ENCODE measurements at places on chromosomes 16 and 17.

GRCh38 chr16:23979982-23980381 is 144.2 kb downstream of the PRKCB start:
- no peak for DNase-seq

- no peak for DNase-seq
Measured at GRCh38 chr17:52515927-52516326, 357.4 kb upstream of the CA10 start.

DNA sequence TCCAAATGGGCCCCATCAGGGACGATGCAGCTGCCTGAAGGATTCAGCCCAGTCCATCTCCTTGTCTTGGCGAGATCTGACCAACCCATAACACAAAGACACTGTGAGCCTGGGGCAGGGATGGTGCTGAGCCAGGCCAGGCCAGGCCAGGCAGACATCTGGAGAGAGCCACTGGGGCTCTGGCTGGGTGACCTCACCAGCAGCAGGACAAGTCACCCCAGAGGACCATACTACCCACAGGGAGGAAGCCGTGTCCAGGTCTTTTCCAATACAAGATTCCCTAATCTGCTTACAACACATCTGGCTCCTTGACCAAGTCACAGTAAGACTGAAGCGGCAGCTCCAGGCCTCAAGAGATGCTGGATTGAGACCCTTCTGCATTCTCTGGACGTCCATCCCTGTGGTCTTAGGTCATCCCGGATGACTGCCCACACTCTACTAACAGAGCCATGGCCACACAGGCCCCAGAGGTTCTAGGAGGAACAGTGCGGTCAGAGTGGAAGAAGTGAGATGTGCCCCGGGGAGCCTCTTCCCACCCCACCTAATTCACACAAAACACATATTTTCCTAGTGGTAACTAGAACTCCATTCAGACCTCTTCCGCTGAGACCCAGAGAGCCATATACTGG is 81.8 kb upstream of the RCVRN start:
- no peak for DNase-seq

DNA sequence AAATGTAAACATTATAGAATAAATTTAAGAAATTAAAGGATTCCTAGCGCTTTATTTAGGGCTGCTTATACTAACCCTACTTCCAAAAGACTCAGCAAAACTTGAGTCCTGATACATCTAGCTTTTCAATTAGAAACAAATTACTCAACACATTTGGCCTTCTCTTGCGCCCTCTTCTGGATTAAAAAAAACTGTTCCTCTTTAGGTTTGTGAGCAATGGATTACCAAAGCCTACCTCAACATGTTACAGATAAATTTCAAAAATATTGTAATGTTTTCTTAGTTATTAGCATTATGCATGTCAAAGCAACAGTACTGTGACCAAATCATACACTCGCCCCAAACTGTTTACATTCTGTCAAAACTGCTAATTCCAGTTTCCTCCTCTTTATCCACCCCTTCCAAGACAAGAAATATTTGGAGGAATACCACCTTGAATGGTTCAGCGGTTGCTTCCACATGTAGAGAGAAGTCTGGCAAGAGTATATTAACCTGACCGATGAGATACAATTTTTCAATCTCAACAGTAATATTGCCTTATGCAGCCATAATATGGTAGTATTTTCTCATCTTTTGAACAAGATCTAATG is 2.7 kb downstream of the NUFIP2 start:
- no peak for DNase-seq

DNA sequence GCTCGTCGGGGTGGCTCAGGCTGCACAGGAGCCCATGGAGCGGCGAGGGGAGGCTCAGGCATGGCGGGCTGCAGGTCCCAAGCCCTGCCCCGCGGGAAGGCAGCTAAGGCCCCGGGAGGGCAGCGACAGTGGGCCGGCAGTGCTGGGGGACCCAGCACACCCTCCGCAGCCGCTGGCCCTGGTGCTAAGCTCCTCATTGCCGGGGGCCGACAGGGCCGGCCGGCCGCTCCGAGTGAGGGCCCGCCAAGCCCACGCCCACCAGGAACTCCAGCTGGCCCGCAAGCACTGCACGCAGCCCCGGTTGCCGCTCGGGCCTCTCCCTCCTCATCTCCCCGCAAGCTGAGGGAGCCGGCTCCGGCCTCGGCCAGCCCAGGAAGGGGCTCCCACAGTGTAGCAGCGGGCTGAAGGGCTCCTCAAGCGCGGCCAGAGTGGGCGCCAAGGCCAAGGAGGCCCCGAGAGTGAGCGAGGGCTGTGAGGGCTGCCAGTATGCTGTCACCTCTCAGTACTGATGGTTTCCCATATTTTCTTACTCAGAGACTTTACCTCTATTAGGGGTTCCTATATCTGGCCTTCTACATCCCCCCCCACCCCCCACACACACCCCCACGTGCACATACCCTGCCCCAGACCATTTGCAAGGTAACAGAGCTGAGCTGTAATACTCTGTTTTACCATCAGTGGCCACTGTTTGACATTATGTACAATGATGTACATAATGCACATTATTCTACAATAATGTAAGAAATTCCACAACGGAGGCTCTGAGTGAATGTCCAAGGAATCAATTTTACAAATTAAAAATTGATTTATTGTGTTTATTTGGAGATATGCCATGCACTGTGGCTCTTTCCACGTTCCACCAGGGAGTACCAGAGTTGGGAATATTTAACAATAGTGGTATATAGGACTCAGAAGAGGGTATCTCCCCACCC is 3.7 kb upstream of the VAT1L start:
- no peak for DNase-seq

GRCh38 chr17:17149520-17150447 is 56.3 kb downstream of the PLD6 start:
- DNase-seq: no peak

- no peak for DNase-seq
Measured at GRCh38 chr16:16018705-16019104, 69.3 kb downstream of the ABCC1 start.

- no peak for DNase-seq
Measured at GRCh38 chr16:8512941-8513624, 77.2 kb downstream of the TMEM114 start.

- no peak for DNase-seq
Measured at GRCh38 chr16:30723725-30724355, 24.4 kb upstream of the PHKG2 start.

DNA sequence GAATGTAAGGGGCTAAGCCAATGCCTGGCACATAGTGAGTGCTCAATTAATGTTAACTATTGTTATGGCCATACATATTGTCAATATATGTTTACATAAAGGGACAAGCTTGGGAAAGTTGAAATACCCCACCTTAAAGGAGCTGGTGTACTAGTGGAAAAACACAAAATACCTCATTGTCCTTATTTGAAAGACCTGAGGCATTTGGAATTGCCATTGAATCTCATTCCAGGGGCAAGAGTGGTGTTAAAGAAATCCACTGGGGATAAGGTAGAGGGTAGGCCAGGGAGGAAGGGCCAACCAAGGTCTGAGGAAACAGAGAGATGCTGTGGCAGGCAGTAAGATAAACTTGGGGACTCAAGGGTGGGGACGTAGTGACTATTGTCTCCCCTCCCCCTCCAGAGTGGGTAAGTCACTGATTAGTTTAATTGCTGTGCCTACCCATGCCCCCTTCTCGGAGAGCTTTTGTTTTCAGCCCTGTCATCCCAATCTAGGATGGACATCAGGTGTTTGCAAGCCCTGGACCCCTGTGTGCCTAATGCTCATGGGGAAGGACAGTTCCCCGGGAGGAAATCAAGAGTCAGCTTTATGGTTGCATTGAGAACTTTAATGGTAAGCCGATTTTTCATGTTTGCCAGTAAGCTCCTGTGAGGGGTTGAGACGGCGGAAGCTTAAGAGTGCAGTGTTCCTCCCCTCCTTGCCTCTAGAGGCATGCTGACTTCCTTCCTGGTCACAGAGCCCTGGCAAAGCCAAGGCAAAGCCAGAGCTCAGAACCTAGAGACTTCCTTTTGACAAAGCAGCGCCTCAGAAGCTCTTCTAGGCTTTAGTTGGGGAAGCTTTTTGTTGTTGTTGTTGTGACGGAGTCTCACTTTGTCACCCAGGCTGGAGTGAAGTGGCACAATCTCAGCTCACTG is 2.5 kb upstream of the HEATR9 start:
- DNase-seq: no peak

DNA sequence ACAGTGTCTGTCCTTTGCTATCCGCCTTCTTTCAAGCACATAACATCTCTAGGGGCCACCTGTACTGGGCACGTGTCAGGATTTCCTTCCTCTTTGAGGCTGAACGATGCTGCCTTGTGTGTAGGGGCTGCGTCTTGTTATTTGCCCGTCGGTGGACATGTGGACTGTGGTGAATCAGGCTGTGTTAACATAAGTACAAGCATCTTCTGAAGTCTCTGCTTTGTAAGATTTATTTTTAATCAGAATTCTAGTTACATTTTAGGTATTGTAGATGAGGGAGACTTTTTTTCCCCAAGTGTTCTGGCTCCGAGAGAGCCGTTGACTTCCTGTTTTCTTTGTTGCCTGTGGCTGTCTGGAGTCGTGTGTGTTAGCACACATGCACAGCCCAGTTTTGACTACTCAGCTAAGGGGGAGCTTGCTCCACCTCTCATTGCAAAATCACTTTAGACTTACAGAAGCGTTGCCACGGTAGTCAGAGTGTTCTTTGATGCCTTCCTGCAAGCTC is 26.1 kb downstream of the SPG7 start:
- no peak for DNase-seq

- DNase-seq: no peak
Measured at GRCh38 chr17:60066576-60066975, 12.1 kb downstream of the HEATR6 start.

- DNase-seq: peak; percentile 30
Measured at GRCh38 chr17:52106638-52107261, 51.8 kb downstream of the CA10 start.

GRCh38 chr17:16491703-16492612 is at the start of gene LRRC75A:
TSS of gene LRRC75A (minus strand) at chr17:16492193. CDS start at chr17:16491990, 203 bp downstream.
- DNase-seq: peak; percentile 34

GRCh38 chr16:9259914-9260608 is 168.6 kb downstream of the HAPSTR1 start:
- no peak for DNase-seq

GRCh38 chr17:78337244-78338109 is 22.4 kb downstream of the SOCS3 start:
- DNase-seq: no peak

- DNase-seq: no peak
Measured at GRCh38 chr16:73565263-73565662, 517.3 kb upstream of the ZFHX3 start.

DNA sequence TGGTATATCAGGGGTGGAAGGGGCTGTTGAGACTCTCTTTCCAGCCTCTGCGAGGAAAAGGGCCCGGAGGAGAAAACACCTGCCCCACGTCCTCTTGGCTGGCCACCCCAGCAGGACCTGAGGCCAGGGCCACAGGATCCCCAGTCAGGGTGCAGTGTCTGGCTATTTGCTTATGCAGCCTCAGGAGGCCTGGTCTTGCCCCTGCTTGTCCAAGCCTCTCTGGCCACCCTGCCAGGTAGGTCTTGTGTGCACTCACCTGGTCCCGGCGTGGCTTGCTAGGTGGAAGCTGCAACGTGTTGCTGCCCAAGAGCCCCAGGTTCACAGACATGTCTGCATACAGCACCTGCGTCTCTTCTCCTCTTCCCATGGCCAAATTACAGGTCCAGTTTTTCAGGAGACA is 549 bp downstream of the TMEM238L start:
- DNase-seq: no peak

- no peak for DNase-seq
Measured at GRCh38 chr17:6323626-6324356, 111.1 kb downstream of the AIPL1 start.

- no peak for DNase-seq
Measured at GRCh38 chr16:25625620-25626019, 66.1 kb upstream of the HS3ST4 start.

DNA sequence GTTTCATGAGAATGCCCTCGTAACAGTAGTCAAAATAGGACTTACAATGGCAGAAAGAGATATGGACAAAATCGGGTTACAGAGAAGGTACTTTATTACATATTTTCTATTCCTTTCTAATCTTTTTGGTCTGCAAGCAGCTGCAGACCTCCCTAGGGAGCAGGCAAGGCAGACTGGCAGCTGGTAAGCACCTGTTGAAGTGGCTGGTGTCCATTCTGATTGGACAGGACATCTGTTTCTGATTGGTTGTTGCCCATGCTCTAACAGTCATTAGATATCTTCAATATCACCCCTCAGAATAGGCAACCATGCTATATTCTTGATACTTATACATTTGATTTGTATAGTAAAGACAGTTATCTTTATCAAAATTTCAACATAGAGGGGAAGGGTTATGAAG is 606.3 kb downstream of the KCNJ2 start:
- no peak for DNase-seq

DNA sequence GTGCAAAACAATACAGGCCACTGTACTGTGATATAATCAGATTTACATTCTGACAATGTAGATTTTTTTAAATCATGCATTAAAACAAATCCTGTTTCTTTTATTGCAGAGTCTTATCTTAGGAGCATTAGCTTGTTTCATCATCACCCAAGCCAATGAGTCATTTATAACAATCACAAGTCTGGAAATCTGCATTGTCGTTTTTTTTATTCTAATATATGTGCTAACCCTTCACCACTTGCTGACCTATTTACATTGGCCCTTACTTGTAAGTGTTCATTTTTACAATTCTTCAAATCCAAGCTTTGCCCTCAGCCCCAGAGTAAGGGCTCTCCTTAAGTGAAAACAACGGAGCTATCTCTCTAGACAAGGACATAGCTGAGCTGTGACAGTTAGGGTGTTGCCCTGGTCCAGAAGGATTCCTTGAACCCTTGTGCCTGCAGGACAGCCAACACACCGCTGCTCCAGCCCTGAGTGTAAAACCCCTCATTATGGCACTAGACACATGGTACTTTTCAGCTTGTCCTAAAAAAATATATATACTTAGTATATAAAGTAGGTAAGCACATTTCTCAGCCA is 3.7 kb downstream of the CMTM1 start:
- DNase-seq: no peak

DNA sequence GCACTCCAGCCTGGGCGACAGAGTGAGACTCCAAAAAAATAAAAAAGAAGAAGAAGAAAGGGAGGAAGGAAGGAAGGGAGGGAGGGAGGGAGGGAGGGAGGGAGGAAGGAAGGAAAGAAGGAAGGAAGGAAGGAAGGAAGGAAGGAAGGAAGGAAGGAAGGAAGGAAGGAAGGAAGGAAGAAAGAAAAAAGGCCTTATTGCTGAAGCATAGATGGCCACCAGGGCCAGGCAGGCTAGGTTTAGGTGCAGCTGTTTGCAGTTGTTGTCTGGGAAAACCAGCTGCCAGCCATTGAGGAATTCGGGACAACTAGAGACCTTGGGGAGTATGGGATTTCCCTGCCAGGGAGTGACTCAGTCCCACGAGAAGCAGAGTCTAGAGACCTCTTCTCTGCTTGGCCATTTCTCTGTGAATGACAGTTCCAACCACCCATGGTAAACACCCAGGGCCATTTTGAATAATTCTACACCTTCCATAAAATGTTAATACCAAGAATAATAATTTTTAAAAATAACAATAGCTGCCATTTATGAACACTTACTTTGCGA is 31.0 kb downstream of the SCNN1B start:
- DNase-seq: no peak

All from nucleus accumbens (tissue), 56 donors.